ENCODE measurements at places on chromosomes 2 and 18.
A peak's percentile ranks its signal among the peaks of the same experiment; 100 is the strongest.

DNA sequence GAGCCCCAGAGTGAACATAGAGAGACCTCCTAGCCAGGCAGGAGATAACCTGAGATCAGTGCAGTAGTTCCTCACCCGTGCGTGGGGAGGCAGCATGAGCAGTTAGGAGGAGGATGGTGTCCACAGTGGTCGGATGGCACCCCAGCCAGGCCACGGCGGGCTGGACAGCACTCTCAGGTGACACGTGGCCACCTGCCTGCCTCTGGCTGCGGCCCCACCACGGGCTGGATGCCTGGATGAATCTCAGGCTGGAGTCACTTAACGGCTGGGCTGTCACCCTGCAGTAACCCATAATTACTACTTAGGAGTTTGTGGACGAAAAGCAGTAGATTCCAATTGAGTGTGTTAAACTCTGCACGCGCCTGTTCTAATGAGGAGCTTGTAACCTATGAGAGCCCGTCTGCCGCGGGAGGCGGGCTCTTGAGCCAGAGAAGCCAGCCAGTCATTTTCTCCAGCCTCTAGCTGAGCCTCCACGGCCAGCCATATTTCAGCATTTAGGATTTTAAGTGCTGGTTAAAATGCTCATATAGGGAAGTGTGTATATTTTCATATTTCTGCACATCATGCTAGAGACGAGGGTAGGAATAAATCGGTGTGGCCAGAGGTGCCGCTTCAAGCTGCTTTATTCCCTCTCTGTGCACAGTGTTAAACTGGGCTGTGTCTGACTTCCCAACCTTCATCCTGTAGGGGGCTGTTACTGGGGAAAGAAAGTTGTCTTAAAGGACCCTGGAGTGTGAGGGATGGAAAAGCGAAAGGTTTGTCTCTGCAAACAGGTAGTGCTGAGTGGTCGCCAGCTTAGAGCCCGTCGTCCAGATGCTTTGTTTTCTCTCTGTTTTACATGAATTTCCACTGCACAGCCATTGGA lies 144.0 kb downstream of the GLI2 start:
- peak; percentile 59 for DNase-seq

DNA sequence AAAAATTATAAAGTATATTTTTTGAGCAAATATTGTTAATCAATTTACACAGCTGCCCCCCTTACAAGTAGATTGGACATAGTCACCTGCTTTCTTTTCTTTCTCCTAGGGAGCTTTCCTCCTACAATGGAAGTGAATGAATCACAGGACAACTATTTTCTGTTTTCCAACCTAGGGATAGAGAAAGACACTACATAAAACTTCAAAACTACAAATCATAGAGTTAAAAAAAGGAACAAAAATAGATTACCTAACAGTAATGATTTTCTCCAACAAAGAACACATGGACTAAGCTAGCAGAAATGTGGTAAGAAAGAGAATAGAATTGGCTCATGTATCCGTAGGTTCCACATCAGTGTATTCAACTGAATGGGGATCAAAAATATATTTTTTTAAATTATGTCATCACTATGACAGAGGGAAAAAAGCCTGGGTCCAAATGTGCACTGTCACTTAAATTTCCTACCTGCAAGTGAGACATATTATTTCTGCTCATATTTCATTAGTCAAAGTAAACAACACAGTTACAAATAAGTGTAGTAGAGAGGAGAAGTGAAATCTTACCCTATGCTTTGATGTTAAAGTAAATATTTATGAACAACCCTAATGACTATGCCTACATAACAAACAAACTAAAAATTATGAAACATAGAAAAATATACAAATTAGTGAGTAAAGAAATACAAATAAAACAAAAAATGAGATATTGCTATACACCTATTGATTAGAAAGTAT lies 756.7 kb downstream of the SOCS6 start:
- DNase-seq = no peak

- DNase-seq = no peak
Measured at GRCh38 chr18:51767293-51767692, 569.8 kb upstream of the MEX3C start.

DNA sequence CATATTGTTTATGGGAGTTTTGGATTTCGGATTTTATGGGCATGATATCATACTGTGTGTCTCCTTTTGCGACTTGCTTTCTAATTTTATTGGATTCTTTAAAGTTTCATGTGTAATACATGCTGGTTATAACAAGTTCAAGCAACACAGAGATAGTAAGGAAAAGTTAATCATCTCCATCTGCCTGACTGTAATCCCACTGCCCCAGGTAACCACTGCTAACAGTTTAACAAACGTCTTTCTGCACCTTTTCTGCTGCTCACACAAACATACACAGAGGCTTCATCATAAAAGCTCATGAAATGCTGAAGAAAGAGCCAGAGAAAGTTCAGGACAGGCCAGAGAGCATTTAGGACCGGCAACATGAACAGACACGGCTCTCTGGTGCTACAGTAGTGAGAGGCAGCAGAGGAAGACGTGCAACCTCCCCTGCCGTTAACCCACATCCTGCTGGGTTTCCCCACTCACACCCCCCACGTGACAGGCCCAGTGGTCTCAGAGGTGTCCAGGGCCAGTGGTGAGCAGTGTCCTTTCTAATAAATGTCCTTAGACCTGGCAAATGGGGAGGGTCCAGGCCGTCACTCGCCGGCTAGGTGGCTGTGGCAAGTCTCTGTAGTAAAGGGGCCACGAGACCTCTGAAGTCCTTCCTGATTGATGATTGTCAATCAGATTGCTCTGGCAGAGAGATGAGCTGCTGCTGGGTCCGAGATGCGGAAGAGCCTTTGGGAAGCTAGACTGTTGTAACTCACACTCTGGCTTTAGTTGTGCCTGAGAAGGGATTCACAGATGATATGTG lies 43.0 kb upstream of the SLC1A4 start:
- DNase-seq = no peak

- DNase-seq = no peak
Measured at GRCh38 chr2:144471305-144472045, 48.4 kb downstream of the ZEB2 start.
